ENCODE measurements at places on chromosomes 3 and 15.

DNA sequence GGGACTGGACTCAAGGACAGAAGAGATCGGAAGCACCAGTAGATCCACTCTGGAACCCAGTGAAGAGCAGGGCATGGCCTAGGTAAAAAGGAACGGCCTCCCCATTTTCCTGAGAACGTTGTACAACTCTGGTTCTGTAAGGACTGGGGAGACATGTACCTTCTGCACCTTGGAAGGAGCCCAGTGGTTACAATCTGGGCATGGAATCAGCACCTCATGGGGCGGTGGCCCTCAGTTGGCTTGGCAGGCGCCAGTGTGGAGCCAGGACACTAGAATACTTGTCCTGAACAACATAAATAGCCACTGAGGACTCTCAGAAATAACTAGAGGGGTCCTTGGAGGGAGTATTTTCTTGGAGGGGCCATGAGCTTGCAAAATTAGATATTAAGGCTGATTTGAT is 25.6 kb downstream of the EAF1 start:
- no peak for DNase-seq

- no peak for DNase-seq
Measured at GRCh38 chr3:181722156-181722555, 10.4 kb downstream of the SOX2 start.

DNA sequence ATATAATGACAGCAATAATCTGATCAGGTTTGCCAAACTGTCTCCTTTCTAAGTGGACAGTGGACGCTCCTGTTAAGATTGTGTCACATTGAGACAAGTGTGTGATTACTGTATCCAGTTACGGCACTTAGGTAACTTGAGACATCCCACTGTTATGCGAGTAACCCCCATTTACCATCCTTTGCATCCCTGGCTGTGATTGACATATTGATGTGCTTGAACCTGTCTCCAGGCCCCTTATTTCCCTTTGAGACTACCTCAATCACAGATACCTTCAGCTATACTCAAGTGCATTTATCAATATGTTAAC is 785.2 kb downstream of the NR2F2 start:
- no peak for DNase-seq

DNA sequence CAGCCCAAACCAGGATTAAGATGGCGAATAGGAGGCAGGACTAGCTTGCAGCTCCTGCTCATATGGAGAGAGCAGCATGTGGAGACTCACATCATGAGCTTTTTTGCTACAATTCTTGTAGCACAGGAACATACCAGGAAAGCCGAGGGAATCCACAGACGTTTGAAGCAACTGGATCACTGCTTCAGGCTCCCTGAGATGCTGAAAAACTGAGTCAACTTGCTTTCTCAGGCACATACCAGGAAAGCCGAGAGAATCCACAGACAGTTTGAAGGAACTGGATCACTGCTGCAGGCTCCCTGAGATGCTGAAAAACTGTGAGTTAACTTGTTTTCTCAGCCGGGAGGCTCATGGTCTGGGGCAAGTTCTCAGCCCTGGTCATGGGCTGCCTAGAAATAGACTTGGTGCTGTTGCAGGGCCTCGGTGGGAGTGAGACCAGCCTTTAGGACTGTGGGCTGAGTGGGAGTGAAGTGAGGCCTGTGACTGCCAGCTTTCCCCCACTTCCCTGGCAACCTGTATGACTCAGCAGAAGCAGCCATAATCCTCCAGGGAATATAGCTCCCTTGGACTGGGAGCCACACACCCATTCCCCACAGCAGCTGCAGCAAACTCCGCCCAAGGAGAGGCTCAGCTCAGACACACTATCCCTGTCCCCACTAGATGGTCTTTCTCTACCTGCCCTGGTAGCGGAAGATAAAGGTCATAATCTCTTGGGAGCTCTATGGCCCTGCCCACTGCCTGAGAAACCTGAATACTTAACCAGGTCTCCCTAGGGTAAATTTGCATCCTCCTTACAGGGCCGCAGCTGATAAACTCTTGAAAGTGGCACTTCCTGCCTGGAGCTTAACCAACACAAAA is 51.9 kb upstream of the PFN2 start:
- peak; percentile 10 for DNase-seq

DNA sequence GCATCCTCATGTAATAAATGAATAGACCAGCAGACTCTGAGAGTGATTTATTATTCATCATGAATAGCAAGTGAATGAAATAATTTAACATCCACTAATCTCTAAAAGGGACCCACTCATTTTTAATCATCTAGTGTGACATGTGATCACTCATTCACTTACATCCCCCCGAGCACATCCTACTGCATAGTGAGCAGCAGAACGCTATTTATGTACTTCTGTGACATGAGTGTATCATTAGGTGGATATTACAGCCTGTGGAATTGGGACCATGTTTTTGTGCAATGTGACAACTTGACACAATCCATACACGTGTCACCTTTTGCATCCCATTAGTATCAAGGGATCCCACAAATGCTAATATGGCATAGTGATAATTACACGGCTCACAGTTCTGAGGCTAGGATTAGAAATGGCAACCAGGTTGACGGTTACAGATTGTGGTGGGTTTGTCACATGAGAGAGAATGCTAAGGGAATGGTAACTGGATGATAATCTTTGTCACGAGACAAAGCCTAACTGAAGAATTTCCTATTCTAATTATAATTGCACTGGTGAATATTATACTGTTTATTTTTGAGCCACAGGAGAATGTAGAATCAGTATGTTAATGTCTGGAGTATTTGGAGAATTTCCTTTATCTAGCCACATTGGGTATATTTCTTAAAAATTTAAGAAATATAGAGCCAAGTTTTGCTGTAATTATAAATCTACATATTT is 595.2 kb upstream of the TBL1XR1 start:
- DNase-seq: no peak

DNA sequence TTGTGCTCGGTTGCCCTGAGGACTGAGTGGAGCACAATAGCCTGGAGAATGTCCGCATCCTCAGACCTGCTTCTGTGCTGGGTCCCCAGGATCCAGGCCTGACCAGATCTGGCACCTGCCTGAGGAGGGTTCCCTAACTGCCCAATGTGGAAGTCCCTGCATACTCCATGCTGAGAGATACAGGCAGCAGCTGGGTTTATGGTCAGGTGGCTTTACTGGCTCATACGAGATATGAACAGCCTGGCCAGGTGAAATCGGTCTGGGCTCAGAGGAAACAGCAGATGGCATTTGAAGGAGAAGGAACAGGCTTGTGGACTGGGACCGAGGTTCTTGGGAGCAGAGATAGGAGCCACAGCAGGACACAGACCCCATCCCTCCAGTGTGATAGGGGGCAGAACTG is 18.2 kb upstream of the KIF23 start:
- no peak for DNase-seq

GRCh38 chr15:74598126-74598842 is 17.4 kb upstream of the CLK3 start:
- DNase-seq: peak; percentile 51
